ENCODE measurements at places on chromosomes 5 and 9.

GRCh38 chr9:133151041-133151440, 12.7 kb downstream of the GBGT1 start:
- DNase-seq, result no peak

GRCh38 chr9:96605328-96605727, 14.3 kb downstream of the CDC14B start:
- no peak for DNase-seq

GRCh38 chr9:114450833-114451706, 54.2 kb downstream of the WHRN start:
- no peak for DNase-seq

GRCh38 chr5:163089926-163090325, 347.5 kb upstream of the CCNG1 start:
- no peak for DNase-seq

- no peak for DNase-seq
These were observed 221.0 kb upstream of the KLF4 start for GRCh38 chr9:107710546-107710945.

GRCh38 chr5:123351240-123351639, 72.0 kb downstream of the CEP120 start:
- no peak for DNase-seq

All from HTR-8/SVneo (cell line).